Cardiac muscle cell (in vitro differentiated cells and primary cell): ENCODE measurements at places on chromosomes 13 and 19.

- DNase-seq: peak; percentile 78
Observed at GRCh38 chr19:47157431-47158321, 27.0 kb downstream of the SAE1 start.

DNA sequence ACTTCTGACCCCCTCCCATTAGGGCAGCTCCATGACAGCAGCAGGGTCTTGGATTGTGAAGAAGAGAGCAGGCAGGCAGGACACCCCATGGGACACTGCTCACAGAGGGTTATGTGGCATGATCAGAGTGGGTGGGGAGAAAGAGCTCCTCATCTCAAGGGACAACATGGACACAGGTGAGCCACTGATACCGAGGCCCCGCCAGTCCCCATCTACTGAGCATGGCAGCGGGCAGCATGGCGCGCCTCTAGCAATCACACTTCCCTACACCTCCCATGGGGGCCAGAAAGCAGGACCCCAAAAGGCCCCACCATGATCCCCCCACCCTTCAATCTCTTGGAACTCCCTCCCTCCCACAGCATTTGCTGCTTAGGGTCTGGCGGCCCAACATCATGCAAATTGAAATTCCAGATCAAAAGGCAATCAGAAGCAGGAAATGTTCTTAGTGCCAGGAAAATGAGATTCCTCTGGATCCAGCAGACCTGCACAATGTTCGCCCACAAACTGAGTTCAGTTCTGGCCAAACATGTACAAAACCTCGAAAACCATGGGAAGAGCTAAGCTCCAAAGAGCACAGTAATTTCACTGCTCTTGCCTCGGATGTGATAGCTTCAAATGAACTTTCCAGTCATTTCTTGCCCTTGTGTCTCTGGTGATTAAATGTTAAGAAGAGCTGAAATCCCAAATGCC is 14.8 kb downstream of the DOCK9 start:
- no peak for DNase-seq

GRCh38 chr13:103487841-103488240 is 421.6 kb upstream of the SLC10A2 start:
- DNase-seq: peak; percentile 0

DNA sequence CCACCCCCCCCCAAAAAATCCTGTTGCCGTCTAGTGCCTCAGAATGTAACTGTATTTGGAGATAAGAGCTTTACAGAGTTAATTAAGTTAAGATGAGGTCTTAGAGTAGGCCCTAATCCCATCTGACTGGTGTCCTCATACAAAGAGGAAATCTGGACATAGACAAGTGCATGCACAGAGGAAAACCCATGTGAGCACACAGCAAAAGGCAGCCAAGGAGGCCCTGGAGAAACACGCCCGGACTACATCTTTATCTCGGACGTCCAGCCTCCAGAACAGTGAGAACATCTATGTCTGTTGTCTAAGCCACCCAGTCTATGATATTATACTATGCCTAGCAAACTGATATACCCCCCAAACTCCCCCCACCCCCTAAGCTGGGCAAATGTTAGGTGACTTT is 193.8 kb downstream of the KATNAL1 start:
- no peak for DNase-seq

DNA sequence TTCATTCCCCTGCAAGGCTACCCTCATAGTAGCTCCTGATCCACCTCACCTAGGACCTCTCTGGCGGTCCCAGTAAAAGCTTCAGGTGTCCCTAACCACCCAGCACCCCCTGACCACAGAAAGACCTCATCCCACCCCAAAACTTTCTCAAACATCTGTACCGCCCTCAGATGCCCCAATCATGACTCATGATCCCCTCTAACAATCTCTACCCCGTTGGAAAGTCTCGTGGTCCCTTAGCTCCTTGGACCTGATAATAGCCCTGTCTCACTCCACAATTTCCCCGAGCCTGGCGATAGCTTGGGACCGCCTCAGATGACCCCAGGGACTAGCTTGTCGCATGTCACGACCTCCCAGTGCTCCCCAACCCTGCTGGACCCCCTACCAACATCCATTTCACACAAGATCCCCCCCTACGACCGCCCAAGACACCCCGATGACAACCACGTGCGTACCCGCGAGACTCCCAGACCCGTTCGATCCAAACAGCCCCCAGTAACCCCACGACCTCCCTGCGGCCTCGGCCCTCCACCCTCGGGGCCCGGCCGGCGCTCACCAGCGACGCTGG is 450 bp downstream of the NDUFA11 start:
- peak; percentile 65 for DNase-seq

DNA sequence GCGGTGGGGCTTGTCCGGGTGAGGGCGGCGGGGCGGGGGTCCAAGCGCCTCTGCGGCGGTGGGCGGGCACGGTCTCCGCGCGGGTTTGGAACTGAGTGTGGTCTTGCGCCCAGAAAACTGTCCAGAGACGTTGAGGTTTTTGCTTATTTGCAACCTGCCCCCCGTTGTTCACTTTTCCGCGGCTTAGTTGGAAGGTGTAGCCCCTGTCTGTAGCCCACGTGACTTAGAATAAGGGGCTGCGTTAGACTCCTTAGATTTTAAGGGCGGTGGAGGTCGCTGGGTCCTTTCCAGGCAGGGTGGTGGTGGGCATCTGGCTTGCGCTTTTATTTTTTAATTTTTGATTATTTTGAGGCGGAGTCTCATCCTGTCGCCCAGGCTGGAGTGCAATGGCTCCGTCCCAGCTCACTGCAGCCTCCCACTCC is 748 bp downstream of the RPS15 start:
- DNase-seq: no peak

GRCh38 chr19:8237026-8237425 is 27.9 kb downstream of the CERS4 start:
- no peak for DNase-seq

DNA sequence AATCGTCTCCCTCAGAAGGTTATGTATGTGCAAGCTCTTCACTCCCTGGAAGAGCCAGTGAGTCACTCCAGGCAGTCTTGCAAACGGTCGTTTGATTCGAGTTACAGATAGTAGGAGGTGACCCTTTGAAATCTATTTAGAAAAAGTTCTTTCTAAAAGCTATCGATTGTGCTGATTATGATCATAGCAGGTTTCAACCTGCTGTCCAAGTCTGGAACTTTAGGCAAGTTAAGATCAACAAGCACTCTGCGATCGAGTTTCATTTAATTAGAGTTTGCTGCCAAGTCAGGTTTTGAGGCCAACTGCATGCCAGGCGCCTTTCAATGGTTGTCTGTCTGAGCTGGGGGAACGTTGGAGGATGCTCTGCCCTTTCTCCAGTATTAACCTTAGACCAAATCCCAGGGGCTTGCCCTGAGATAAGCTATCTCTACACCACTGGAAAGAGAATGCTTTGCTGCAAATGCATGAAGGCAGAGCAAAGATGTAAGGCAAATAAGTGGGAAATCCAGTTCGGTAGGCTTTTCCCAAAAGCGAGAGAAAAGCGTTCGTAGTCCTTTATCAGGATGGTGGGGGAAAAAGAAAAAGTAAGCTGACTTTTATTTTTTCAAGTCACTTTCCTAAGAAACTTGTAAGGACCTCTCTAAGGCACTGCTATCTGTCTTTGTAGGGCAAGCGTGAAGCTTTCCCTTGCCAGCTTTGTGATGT is 287.5 kb downstream of the ATP8A2 start:
- DNase-seq: no peak

- no peak for DNase-seq
Observed at GRCh38 chr13:73335210-73335609, 276.4 kb downstream of the KLF5 start.

DNA sequence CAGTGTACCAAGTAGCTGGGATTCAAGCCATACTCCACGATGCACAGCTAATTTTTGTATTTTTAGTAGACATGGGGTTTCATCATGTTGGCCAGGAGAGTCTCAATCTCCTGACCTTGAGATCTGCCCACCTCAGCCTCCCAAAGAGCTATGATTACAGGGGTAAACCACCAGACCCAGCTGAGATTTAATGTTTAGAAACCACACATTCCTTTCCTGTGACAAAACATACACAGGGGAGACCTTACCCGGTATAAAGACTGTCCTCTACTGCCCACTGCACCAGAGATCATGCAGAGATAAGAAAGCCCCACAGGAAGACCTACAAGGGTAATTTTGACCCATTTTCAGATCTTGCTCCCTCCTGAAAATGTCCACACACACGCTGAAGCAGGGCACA is 22.8 kb upstream of the ZNF83 start:
- DNase-seq: no peak

- DNase-seq: no peak
Observed at GRCh38 chr19:49551531-49551930, 23.7 kb downstream of the RCN3 start.

DNA sequence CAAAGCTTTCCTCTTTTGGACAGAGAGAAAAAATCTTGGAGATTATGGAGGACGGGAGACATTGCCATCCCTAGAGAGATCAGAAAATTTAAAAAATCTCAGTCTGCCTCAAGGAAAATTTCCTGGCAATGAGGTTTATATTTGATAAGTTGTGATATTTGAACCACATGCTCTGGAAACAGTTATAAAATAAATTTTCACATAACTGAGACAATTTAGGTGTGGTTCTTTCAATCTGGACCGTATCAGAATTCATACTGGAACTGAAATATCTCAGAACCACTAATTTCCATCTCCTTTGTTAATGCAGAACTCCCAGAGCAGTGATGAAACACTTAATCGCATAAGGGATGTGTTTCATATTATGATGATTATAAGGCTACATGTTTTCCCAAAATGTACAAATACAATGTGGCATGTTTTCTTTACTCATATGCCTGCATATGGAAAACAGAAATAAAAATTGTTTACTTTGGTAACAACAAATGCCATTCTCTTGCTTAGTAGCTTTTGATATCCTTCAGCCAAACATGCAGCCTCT is 13.7 kb downstream of the UBE2L5 start:
- DNase-seq: no peak

DNA sequence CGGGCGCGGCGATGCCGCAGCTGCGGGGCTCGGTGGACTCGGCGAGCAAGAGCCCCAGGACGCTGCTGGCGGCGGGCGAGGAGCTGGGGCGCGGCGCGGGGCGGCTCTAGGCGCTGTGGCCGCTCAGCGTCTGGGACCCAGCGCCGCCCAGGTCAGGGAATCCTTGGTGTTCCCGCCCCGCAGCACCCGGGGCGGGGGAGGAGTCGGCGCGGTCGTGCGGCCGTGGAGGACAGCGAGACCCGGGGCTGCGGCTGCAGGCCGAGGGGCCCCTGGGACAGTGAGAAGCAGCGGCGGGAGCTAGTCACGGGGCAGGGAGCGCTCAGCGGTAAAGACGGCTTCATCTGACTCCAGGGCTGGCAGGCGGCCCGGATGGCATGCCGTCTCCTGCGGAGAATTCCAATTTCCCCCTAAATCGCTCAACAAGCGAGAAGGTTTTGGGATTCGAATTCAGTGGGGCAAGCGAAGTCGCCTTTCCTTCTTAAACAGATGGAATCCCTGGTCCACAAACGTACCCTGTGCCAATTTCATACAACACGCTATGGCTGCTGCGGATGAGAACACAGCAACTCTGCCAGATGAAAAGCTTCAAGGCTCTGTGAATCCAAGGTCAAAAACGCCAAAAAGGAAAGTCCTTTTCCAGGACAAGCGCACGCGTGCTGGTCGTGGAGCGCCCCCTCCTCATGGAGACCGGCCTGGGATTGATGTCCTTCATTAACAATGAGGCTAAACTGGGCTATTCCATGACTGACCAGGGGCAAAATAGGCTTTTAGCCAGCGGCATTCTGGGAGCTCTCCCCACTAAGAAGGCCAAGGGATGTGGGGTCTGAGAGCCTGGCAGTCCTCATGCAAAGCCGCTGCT is 4.2 kb upstream of the ZSCAN4 start:
- peak; percentile 76 for DNase-seq

DNA sequence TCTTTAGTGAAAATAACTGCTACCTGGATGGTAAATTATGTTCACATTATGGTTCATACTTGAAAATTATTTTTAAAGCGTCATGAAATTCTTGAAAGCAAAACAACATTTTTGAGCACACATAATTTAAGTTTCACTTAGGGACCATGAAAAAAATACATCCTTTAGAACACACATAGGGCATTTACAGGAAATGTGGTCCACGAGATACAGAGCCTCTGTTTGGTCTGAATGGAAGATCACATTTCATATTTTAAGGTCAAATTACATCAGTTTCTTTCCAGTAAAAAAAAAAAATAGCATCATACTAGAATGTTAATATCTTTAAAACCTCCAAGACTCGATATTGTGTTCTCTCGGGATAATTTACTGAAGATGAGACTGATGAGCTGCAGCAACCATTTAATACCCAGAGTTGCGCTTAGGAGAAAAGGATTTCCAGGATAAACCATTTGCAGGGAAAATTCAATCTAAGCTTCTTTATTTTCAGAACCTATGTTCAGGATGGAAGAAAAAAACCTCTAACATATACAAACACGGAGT is 720.7 kb downstream of the DIAPH3 start:
- no peak for DNase-seq

DNA sequence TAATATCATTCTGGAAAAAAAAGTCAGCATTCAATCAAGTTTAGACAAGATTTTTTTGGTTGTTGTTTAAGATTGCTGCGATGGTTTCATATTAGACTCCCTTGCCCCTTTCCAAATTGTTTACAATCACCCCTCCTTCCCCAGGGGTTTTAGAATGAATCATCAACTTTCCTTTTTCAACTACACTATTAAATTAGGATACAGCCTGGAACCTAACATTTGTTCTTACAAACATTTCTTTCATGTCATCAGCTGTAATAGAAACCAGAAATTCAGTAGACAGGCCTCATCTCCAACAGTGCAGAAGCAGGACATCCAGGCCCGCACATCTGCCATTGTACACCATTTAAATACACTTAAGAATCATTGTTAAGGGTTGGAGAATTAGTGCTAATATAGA is 44.4 kb upstream of the WDFY2 start:
- DNase-seq: no peak

DNA sequence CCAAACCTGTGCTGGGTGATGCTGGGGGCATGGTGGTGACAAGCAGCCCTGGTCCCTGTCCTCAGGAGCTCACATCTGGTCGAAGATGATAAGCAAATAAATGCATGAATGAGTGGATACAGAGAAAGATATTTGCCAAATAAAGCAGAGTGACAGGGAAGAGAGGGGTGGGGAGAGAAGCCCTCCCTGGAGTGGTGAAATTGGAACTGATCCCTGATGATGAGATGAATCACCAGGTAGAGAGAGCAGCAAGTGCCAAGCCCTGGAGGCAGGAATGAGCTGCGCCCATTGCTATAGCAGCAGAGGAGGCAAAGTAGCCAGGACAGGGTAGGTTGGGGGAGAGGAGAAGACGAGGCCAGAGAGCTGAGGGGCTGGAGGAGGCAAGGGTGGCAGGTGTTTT is 13.7 kb downstream of the FXYD5 start:
- no peak for DNase-seq
